ENCODE measurements at places on chromosomes 3 and 15.

GRCh38 chr3:177126015-177126773 is 71.1 kb downstream of the TBL1XR1 start:
- peak; percentile 91 for DNase-seq

DNA sequence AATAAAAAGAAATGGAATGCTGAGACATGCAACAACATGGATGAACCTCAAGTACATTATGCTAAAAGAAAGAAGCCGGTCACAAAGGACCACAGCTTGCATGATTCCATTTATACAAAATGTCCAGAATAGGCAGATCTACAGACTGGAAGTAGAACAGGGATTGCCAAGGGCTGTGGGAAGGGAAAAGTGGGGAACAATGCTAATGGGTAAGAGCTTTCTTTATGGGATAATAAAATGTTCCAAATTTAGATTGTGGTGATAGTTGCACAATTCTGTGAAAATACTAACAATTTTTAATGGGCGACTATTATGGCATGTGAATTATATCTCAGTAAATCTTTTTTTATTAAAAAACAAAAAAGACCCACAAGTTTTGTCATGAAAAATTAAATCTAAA is 106.2 kb downstream of the TMCO5A start:
- DNase-seq, result no peak

DNA sequence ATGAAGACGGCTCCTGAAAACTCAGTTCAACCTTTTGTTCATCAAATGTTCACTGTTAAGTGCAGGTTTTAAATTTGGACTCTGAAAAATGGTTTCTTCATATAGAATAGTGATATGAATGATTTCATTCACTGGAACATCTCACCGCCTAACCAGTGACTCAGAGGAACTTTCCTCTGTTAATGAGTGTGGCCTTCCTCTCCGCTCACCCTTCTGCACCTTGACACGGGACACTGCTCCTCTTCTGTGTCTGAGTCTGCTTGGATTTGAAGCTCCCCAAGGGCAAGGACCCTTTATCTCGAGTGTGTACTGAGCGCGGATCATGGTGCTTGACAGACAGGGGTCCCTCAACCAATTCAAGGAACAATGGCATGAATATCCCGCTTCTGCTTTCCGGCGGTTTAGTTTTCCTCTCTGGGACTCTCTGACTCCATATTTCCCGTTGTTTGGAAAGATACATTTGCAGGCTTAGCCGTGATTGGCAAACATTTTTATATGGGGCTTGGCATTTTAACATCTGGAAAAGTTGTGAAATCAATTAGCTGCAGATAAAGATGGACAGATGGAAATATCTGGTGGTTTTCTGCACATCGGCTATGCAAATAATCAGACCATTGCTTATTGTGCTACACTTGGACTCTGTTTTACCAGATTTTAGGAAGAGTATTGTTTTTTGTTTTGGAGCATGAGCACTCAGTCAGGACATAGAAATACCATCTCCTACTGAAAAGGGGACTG is 20.9 kb downstream of the KBTBD8 start:
- no peak for DNase-seq

DNA sequence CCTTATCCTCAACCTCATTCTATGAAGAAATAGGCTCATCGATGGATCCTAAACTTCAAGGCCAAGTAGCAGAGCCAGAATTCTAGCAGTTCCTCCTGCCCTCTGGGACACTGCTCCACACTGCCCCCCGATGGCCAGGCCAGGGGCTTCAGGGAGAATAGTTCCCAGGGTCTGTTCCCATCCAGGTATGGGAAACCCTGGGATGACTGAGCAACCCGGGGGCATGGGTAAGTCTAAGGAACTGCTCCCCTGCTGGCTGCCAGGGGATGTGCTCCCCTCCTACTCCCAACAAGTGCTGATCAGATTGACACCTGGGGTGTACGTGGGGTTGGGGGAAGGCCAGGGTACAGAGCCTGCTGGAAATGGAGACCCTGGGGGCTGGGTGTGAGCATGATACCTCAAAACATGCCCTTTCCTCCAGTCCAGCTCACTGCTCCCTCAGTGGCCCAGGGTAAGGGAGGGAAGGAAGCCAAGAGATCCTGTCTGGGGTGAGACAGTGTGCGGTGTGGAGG is 7.6 kb downstream of the ULK3 start:
- DNase-seq, result peak; percentile 52

GRCh38 chr15:70647396-70647795 is 116.0 kb downstream of the UACA start:
- no peak for DNase-seq

- no peak for DNase-seq
These were observed 4.0 kb downstream of the PLA2G4D start for GRCh38 chr15:42090370-42090769.

- no peak for DNase-seq
These were observed 139.4 kb downstream of the NECTIN3 start for GRCh38 chr3:111210866-111211564.

DNA sequence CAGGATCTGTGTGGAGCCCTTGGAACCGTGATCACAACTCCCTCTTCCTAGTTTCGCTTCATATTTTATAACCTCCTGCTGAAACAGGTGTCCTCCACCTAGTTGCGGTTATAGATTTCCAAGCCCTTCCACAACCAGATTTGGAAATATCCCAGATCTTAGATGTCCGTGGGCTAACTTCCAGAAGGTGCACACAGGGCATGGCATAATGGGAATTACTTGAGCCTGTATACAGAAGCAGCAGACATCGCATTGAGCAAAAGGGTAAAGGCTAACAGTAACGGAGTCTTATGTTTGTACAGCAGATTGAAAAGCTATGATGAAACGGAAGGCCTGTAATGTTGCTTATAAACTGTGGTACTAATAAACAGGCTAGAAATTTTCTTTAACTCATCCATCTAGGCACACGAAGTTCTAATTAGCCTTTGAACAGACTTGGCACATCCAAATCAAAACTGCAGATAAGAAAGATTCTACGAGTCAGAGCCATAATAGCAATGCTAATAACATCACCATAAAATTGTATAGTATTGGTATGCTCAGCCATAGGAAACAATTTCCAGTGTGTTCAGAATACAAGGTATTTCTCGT is 1.2 kb upstream of the USF3 start:
- DNase-seq, result no peak

DNA sequence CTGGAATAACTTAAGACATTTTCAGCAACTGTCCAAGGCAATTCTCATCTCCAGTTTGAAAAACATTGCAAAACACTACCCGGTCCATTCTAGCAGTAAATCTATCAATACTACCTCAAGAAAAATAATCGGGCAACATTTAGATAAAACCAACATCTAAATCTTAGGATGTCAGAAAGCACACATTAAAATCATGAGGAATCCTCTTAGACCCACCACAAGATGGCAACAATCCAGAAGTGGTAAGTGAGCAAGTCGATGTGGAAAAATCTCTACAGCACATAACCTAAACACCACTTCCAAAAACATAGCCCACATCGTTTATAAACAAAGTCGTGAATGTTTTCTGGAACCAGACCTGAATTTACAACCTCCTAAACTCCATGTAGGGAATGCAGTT is 5.7 kb downstream of the PLCH1 start:
- peak; percentile 12 for DNase-seq

DNA sequence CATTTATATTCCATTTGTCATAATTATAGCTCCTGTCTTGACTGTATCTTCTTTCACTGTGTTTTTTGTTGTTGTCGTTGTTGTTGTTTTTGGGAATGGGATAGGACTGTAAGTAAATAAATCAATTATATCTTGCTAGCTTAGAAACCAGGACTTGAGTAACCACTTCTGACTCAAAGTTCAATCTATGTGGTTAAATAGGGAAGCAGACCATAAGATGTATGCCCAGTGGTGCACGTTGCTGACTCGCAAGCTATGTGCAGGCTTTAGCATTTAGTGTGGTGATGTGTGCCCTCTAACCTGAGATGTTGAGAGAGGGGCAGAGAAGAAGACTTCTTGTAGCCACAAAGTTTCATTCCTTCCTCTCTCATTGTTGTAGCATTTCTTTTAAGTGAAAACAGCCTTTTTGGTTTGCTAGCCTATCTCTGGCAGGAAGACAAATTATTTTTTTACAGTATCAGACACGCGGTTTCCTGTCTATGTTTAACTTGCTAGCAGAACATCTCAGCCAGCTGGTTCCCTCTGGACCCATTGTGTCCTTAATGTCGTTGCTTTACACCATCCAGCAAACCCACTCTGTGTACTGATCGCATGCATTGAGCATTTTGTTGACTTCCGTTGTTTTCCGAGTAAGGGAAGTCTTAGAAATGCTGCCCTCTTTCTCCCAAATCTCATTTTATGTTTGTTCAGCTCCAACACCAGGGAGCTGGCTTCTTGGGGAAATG is 52.1 kb downstream of the TGFBR2 start:
- DNase-seq, result peak; percentile 85

GRCh38 chr15:62026487-62027262 is 33.6 kb downstream of the VPS13C start:
- no peak for DNase-seq

GRCh38 chr3:95333826-95334225 is 1271.0 kb downstream of the NSUN3 start:
- peak; percentile 5 for DNase-seq

GRCh38 chr3:100556673-100557310 is 52.6 kb upstream of the ADGRG7 start:
- DNase-seq, result peak; percentile 97

DNA sequence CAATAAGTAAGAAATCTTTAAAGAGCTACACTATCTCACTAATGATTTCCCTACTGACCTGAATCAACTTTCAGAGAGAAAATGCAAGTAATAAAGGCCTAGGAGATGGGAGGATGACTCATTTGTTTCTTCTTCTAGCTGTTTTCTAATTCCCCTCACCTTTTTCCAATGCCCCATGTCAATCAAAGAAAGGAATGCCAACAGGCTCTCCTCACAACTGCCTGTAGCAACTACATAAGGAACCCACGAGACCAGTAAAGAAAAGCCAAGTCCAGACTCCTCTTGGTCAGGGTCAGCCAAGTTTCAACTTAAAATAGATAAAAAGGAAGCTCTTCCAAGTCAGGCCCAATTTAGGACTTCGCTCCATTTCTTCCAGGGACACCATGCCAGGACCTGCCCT is 201.9 kb downstream of the TNIK start:
- no peak for DNase-seq

DNA sequence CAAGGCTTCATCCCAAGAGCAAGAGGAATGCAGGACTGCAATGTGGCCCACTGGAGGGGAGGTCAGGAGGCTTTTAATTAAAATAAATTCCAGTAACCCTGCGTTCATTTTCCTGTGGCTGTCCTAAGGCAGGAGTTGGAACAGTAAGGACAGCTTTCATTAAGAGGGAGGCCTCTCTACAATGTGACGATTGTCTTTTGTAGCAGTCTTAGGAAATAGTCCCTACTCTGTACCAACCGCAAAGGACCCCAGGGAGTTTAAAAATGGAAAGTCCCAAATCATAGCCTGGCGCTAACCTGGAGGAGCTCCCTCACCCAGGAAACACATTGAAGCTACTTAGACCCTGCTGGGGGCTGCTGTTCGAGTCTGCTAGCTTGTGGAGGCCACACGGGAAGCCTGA is 62.8 kb downstream of the SYNM start:
- no peak for DNase-seq

DNA sequence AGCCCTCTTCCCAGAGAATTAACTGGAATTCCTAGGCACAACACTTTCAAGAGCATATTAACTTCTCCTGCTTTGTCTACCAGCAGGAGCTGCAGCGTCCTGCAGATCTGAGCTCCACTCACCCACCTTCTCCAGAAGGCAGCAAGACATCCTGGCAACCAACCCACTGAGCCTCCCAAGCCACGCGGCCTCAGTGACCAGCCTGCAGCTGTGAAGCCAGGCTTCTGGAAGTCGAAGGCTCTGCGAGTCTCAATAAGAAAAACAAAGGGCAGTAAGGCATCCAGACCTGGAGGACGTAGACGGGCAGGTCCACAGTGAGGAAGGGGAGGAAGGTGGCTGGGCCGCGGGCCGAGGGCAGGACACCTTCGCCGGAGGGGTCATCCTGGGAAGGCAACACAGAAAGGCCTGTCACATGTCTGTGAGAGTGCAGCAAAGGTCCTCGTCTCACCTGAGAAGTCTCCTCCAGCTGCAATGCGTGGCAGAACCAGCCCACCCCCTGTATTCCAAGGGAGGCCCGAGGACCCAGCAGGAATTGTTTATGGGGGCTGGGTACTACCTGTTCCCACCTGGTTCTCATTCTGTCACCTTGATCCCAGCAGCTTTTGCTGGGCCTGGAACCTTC is 36.2 kb downstream of the ZXDC start:
- DNase-seq, result no peak

- peak; percentile 33 for DNase-seq
These were observed 38.6 kb downstream of the TRPM1 start for GRCh38 chr15:31062911-31063310.

- DNase-seq, result no peak
These were observed 607 bp upstream of the PPP1R14D start for GRCh38 chr15:40829115-40829514.

- no peak for DNase-seq
These were observed 220.8 kb upstream of the ATP10A start for GRCh38 chr15:26083896-26084295.
